ENCODE measurements at places on chromosomes 11 and 22.

- DNase-seq = no peak
Measured at GRCh38 chr22:42869888-42870480, 12.9 kb upstream of the ARFGAP3 start.

GRCh38 chr11:125463590-125464269, 32.3 kb downstream of the FEZ1 start:
- no peak for DNase-seq

DNA sequence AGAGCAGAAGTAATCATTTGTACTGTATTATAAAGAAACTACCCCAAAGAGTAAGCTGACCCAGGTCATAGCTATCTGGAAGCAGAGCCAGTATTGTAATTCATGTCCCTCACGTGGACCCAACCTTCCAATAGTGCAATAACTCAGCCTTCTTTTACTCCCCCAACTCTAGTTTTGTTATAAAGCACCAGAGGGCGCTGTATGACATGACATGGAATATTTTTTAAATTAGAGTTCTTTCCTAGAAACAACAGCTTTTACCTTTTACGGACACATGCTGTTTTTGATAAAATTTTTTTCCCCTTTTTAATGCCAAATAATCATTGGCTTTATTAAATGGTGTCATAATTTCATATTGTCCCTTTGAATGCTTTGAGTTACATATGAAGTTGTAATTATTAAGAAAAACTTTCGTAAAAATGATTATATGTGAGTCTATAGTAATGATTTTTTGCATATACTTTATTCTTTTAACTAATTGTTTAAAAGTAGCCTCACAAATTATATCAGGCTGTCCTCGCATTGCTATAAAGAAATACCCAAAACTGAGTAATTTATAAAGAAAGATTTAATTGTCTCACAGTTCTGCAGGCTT, 76.9 kb downstream of the DKK3 start:
- no peak for DNase-seq

DNA sequence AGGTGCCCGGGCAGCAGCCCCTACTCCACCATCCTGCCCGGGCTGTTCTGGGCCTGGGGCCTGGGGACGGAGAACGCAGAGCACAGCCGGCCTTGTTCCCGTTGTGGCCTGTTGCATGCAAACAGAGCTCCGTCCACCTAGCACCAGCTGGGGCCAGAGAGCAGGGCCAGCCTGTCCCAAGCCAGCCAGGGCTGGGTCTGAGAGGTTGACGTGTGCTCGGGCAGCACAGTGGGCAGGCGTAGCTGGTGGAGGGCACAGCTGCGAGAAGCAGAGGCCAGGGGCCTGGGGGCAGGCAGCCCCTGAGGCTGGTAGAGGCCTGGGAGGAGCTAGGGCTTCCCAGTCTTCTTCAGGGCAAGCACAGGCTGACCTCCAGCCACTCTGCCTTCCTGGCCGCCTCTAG, 1192.6 kb downstream of the BRD1 start:
- no peak for DNase-seq

DNA sequence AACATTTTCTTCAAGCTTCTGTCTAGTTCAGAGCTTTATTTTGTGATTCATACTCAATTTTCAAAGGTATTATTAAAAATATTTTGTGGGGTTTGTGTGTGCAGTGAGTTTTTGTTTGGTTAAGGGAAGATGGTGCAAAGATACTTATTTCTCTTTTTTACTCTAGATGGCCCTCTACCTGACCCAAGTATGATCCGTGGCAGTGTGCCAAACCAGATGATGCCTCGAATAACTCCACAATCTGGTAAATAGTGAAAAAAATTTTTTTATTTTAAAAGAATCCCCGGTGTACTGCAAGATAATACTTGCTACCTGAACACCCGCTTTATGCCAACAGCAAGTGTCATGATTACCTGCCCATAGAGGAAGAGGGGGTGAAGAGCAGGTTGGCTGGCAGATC, 54.2 kb downstream of the EP300 start:
- no peak for DNase-seq

DNA sequence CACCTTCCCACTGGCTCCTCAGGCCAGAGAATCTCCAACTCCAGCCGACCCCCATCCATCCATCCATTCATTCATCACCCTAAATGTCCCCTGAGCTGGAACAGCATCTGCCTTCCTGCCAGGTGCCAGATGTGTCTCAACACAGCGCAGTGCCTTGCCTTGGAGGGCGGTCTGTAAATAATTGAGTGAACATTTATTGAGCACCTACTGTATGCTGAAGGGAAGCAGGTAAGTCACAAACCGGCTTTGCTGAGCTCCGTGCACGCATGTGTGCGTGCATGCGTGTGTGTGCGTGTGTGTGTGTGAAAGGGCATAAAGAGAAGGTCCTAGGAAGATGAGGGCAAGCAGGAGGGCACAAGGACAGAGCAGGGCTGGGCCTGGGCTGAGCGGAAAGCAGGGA, 10.2 kb downstream of the KCNJ4 start:
- DNase-seq = no peak

DNA sequence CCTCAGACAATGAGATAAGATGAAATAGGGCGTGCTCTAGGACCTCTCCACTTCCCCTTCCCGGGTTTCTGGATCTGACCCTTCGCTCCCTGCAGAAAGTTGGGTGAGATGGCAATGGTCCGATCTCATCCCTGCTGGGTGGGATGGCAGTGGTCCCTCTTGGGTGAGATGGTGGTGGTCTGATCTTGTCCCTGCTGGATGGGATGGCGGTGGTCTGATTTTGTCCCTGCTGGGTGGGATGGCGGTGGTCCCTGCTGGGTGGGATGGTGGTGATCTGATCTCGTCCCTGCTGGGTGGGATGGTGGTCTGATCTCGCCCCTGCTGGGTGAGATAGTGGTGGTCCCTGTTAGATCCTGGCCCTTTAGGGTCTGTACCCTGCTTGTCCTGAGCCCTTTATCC, 21.3 kb downstream of the ST14 start:
- no peak for DNase-seq

DNA sequence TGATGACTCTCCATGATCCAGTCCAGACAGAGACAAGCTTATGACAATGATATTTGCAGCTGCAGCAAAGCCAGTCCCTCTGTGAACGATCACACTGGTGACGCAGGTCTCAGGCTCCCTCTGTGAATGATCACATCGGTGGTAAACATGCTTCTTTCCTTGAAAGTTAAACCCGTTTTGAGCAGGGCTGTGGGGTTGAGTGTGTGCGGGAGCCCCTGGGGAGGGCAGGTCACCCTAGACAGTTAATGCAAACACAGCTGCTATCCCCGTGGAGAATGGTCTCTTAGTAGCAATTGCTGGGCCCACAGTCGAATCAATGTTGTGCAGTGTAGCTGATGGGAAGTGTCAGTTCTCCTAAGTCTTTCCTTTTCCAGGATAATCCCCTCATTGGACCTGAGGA, 71.0 kb upstream of the KIRREL3 start:
- no peak for DNase-seq

DNA sequence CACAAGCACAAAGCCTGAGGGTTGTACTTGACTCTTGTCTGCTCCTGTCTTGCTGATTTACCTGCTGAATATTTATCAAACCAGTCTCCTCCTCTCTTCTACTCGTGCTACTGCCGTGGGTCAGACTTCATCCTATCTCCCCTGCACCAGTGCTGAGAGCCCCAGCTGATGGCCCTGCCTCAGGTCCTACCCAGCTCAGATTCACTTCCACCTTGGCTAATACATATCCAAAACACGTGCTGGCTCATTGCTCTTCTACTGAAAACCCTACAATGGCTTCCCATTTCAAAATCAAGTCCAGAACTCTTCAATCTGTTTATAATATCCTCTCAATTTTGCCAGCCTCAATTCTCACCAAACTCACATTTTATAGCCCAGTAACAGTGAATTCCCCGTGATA, 48.3 kb downstream of the RAB30 start:
- no peak for DNase-seq

- DNase-seq = no peak
Measured at GRCh38 chr11:74276581-74276980, 34.9 kb downstream of the P4HA3 start.
